ENCODE measurements at places on chromosomes 5 and 9.

DNA sequence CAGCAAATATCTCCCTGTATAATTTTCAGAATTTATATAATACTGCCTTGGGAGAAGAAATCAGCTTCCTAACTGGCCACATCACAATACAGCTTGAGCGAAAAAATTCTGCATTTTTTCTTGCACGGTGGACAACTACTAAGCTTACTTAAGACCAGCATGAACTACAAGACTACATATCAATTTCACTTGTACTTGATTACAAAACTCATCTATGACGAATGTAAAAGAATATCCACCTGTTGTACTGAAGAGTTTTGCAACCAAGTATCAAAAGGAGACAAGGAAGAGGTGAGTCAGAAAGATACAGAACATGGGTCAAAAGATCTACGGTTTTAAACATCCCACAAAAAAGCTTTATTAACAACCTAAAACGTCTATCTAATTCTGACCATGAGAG, 279.4 kb downstream of the BNC2 start:
- no peak for DNase-seq

DNA sequence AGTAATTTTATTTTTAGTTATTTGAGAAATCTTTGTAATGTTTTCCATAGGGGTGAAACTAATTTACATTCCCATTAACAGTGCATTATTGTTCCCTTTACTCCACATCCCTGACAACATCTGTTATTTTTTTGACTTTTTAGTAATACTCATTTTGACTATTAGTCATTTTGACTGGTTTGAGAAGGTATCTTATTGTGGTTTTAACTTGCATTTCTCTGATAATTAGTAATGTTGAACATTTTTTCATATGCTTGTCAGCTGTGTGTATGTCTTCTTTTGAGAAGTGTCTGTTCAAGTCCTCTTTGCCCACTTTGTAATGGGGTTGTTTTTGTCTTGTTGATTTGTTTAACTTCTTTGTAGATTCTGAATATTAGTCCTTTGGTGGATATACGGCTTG, 27.5 kb downstream of the CCDC152 start:
- DNase-seq = no peak

DNA sequence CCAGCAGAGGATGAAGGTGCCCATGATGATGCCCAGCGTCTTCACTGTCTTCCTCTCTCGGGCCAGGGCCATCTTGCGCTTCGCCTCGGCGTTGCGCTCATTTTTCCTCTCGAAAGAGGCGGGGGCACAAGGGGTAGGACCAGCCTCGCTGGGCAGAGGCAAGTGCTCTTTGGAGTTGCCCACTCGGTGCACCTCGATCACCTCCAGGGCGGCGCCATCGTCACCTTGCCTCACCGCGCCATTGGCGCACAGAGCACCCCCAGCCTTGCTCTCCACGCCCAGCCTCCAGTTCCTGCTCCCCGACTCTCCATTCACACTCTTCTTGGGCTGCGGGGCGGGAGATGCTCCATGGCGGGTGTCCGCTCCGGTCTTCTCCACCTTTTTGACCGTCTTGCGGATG, 1.6 kb downstream of the HTR1A start:
- no peak for DNase-seq

- no peak for DNase-seq
These were observed 267.2 kb downstream of the RAB3C start for GRCh38 chr5:58849921-58850667.

DNA sequence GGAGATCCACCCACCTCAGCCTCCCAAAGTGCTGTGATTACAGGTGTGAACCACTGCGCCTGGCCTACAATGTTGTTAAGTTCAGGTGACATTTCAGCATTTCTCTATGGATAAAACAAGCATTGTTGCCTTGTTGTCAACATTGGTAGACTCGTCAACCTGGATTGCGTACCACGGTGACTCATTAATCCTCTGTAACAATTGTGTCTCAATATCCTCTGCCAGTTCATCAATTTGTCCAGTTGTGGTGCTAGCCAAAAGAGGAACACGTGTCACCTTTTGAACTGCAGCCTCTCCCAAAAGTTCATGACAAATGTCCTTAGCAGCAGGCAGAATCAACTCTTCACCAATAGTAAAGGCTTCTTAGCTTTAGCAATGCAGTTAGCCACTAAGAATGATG, 46.3 kb upstream of the LARP1 start:
- no peak for DNase-seq

- no peak for DNase-seq
These were observed 520.4 kb downstream of the RAB3C start for GRCh38 chr5:59103303-59103702.

DNA sequence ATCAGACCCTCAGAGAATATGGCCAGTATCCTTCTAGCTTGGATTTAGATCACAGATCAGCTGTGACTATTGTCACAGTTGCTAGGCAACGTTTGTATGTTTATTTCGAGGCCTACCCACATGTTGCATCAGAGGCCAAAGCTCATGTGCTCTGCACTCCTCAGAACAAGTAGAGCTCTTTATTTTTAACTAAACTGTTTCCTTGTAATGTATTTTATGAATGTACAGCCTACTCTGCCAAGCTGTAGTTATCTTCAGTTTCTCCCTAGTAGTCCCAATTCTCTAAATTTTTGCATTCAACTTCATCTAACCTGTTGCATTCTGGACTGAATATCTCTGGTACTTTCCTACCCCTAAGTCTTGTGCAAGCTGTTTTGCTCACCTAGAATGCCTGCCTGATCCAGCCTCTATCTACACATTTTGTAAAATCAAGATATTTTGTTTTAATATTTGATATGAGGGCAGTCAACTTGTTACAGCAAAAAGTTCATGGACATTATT, 52.8 kb downstream of the CAST start:
- DNase-seq = no peak

DNA sequence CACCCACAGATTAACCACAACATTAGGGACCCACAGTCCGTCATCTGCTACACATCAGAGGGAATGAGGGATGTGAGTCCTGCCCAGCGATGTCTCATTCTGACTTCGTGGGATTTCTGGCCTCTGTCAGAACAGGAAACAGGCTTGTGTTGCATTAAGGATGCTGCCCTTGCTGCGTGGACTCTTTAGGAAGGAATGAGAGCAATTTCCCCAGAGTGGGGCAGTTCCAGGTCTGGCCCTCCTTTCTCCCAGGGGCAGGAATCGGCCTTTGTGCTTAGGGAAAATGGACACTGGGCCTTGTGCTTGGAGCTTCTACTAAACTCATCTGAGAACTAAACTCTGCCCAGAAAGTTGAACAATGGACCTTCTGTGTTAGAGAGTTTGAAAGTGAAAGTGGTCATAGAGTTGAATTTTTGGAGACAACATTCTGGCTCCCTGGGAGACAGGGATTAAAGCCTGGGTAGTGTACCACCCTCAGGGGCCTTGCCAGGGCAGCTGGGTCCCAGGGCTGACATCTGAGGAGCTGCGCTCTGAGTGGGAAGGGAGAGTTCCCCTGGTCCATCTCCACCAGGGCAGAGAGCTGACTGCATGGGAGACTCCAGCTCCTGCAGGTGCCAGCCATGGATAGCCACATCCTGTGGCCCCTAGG, 37.8 kb upstream of the S1PR3 start:
- no peak for DNase-seq

DNA sequence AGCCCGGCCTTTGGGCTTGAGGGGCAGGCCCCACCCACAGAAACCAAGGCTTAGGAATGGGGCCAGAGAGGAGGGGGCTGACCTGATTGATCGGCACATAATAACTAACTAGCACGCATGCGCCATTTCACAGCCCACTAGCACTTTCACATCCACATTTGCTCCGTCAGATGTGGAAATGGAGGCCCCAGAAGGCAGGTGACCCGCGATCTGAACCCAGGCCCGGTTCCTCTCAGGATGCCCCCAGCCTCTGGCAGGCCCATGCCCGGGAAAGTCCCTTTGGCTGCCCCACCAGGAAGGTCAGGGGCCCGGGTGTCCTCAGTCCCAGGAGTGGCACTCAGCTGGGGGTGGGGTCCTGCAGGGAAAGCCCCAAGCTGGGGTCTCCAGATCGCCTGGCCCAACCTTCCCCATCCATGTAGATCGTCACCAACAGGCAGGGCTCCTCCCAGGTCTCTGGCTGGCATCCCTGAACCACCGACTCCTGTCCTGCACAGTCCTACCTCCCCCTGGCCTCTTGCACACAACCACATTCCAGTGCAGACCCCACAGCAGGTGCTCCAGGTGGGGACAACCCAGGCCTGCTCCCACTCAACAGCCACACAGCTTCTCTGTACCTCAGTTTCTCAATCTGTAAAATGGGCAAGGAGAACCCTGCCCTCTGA, 46.7 kb downstream of the VAV2 start:
- no peak for DNase-seq

DNA sequence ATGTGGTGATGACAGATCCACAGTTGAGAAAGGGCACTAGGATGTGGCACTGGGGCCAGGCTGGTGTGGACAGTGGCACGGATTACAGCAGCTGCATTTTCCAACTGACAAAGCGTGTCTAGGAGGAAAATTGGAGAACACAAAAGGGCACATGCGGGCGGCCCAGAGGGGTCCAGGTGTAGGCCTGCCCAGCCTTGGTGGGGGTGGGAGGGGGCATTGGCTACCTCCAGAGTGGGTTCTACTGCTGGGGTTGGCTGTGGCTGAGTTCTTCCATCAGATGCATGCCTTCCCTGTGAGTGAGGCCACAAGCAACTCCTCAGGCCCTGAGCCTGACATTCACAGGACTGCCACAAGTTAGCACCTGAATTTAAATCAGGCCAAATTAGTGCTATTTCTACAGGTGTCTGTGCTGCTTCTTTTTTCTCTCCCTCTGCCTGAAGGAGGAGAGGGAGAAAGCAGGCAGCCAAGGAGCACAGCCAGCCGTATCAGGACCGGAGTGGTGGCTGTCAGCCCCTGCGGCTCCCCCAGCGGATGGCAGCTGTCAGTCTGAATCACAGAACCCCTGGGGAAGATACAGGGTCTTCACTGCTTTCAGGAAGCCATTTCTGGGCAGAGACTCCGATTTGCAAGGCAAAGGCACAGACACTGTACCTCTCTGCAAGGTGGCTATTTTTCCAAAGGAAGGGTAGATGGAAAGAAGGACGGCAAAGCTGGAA, 464.2 kb downstream of the SPOCK1 start:
- DNase-seq = no peak

DNA sequence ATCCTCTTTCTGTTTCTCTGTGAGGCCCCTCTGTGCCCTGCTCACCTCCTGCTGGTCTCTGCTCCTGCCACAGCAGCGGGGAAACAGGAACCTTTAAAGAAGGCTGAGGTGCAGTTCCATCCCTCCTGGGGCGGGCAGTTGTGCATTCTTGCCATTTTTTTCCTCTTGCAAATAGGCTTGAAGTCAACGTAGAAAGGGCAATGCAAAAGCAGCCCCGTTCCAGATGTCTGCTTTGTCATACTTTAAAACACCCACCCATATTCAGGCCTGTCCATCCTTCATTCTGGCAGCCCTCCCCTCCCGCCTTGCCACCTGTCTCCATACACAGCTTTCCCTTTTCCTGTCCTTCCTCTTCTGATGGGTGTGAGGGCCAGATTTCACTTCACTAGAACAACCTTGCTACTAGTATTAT, 65.4 kb upstream of the KLF9 start:
- DNase-seq = no peak

- no peak for DNase-seq
These were observed 421.5 kb upstream of the DAP start for GRCh38 chr5:11182441-11183080.

- no peak for DNase-seq
These were observed 72.6 kb downstream of the TJP2 start for GRCh38 chr9:69246629-69247028.
